Right renal pelvis (tissue), 4 donors: ENCODE measurements at places on chromosomes 12 and 14.

DNA sequence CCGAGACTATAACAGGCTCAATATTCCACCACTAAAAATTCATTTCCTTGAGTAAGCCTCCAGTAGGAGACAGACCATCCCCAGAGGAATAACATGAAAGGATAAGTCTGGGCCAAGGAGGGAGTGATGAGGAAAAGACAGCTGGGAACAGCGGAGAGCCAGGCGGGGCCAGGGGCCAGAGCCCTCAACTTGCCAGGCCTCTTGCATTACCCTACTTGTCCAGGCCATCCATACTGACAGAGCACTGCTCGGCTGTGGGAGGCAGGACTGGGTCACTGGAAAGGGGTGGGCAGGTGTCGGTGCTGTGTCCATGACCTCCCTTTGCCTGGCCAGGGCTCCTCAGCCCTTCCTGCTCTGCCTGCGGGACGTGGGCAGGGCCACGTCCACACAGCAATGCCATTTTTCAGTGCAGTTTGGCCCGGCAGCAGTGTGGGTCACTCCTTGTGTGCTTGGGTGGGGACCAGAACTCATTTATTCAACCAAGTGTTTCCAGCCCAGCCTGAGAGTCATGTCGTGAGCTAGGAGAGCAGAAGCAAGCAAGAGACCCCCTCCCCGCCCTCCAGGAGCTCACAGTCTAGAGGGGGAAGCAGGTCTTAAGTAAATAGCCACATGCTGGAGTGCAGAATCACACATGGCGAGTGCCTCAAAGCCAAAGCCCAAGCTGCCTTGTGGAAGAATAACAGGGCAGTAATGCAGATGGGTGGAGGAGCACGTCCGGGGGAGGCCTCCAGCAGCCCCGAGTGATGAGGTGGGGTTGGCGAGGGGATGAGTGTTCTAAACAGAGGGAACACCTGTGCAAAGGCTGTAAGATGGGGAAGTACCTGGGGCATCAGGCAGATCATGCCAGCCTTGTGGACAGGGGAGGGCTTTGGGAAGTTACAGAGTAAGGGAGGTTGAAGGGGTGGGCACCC lies 8.9 kb upstream of the FAIM2 start:
- no peak for DNase-seq

DNA sequence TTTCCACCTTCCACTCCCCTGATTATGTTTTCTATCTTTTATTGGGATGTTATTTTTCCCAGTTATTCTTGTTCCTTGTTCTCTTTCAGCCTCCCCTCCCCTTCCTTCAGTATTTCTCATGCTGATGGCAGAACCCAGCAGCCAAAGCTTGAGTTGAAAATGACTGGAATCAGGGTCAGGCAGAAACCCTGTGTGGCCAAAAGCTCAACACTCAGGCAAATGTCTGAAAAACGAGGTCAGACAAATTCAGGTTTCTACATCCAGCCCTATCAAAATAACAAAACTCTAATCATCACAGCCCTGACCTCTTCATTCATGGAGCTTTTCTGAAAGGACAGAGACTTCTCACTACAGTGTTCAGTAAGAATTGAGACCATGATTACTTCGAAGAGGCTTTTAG lies 134.6 kb downstream of the PTPRR start:
- DNase-seq: no peak

- no peak for DNase-seq
Measured at GRCh38 chr12:131378861-131379665, 331.8 kb upstream of the SFSWAP start.

- DNase-seq: no peak
Measured at GRCh38 chr12:2586156-2587038, 208.4 kb upstream of the FKBP4 start.

DNA sequence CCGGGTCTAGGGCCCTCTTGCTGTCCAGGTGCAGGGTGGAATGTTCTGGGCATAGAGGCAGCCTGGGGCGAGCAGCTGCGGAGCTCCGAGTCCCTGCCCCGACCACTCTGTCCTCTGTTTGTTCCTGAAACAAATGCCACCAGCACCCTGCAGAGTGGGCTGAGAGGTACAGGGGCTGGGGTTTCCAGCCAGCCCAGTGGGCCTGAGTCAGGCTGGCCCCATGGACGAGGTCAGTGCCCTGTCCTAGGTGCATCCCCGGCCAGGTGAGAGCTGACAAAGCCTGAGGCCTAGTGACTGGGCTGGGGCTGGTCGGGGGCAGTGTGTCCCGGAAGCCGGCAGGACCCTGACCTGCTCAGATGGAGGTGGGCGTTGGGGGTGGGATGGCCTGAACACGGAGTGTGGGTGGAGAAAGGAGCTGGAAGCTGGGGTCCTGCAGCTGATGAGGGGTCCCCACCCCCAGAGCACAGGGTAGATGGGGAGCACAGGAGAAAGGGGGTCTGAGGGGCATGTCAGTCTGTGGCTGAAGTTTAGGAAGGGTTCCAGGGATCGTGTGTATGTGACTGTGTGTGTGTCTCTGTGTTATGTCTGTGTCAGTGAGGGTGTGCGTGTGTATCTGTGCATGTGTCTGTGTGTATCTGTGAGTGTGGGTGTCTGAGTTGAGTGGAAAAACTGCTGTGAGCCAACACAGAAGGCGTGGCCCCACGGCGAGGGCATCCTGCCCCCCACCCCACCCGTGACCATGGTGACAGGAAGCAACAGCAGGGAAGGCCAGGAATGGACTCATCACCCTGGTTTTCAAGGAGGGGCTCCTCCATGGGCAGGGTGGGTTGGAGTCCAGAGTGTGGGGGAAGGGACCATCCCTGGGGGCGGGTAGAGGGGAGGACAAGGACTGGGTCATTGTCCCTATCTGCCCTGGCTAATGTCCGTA lies 2.4 kb upstream of the CRIP1 start:
- no peak for DNase-seq

GRCh38 chr14:40414386-40414785 lies 982.2 kb upstream of the FBXO33 start:
- no peak for DNase-seq

DNA sequence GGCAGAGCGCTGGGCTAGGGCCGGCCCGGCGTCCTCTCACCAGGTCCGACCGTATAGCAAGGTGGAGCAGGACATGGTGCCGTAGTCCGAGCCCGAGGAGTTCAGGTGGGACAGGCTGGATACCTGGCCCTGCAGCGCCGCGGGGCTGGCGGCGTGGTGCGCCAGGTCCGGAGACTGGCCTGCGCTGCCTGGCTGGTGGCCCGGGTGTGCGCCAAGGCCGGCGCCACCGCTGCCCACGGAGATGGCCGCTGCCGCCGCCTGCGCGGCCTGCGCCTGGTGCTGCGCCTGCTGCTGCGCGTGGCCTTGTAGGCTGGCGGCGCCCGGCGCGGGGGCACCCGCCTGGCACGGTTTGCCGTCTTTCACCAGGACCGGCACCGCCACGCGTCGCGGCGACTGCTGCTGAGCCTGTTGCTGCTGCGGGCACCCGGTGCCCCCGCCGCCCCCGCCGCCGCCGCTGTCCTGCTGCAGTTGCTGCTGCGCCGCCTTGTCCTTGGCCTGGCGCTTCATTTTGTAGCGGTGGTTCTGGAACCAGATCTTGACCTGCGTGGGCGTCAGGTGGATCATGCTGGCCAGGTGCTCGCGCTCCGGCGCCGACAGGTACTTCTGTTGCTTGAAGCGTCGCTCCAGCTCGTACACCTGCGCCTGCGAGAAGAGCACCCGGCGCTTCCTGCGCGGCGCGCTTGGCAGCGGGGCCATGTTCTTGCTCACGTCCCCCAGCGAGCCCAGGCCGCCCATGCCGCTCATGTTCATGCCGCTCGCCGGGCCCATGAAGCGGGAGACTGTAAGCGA lies 2.6 kb downstream of the NKX2-1 start:
- no peak for DNase-seq

GRCh38 chr12:77124767-77125166 lies 59.4 kb upstream of the E2F7 start:
- DNase-seq: no peak

- no peak for DNase-seq
Measured at GRCh38 chr12:94977766-94978468, 25.6 kb downstream of the NDUFA12 start.

GRCh38 chr12:26029736-26030022 lies 71.2 kb downstream of the RASSF8 start:
- DNase-seq: no peak

DNA sequence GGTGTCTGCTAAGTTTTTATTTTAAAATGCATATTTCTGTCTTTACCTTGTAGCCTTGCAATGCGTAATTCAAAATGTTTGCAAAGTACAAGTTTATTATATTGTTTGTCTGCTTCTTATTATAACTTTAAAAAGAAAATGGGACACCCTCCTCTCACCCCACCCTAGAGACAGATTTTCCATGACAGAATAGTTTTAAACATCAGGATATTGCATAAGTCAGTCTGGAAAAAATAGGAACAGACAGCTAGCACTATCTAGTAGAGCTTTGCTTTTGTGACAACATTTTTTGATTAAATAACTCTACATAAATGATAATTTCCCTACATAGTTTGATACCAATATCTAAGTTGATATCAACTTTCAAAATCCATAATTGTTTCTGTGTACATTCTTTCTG lies 71.3 kb downstream of the PDE3A start:
- DNase-seq: no peak
